ENCODE measurements at places on chromosomes 1 and 21.

- DNase-seq: no peak
Observed at GRCh38 chr1:244735876-244736561, 83.1 kb downstream of the DESI2 start.

- no peak for DNase-seq
Observed at GRCh38 chr21:30613836-30614235, at the start of gene KRTAP6-1. TSS of gene KRTAP6-1 (minus strand) at chr21:30613930. CDS start at chr21:30613904, 26 bp downstream.

- DNase-seq: no peak
Observed at GRCh38 chr1:212920246-212920645, 30.1 kb upstream of the VASH2 start.

- no peak for DNase-seq
Observed at GRCh38 chr1:87203904-87204303, 124.8 kb upstream of the LMO4 start.

DNA sequence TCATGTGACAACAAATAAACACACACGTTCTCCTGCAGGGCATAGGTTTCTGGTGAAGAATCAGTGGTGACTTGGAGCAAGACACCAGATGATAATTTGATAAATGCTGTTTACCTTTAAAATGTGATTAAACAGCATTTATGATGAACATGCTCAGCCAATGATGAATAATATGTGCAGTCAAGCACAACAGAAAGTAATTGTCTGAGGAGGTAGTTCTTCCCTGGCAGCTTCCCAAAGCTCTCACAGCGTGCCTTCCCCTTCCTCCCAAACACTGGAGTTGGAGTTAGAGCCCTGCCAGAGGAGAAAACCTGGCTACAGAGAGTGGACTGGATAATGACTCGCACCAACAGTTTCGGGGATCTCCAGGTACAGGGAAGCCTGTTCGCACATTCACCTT lies 463.5 kb downstream of the SMYD3 start:
- no peak for DNase-seq

DNA sequence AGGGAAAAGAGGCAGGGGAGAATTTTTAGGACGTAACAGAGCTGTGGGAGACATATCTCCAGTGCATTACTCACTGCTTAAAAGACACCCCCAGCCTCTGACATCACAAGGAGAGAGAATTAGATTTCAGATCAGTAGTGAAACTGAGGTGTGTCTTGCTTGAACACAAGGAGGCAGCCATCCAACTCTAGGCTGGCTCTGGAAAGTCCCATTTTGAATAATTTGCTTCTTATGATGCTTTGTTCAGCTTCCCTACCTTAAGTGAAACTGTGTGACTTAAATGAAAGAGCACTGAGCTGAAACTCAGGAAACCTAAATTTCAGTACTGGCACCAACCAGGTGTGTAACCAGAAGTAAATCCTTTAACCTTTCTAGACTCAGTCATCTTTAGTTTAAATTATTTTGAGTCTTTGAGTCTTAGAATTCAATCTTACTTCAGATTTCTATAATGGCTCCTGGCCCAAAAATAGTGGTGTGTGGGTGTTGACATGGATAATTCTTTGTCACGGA lies 251.6 kb upstream of the SGIP1 start:
- DNase-seq: no peak

All from pons (tissue), 1 donor.